MM.1S (cell line): ENCODE measurements at places on chromosomes 11 and 22.

DNA sequence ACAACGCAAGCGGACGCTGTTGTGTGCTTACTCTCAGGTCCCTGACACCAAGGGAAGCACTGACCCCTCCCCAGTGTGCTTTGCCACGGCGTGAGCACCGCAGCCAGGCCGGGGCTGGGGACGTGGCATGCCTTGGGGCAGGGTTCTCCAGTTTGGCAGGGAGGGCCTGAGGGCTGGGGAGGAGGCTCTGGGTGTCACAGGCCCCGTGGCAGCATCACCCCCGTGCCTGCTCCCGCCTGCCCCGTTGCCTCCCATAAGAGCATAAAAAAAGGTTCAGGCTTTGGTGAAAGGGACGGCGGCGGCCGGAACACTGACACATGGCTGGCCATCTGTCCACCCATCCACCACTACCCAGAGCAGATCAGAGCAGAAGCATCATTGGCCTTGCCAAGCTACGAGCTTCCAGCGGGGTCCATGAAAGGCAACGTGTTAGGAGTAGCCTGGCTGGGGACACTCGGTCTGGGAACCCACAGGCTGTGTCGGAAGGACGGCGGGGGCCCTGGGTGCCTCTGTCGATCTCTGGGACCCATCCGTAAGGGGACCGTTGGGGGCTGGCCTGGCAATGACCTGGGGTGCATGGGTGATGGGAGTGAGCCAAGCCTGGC, 183.0 kb downstream of the IGLL1 start:
- no peak for DNase-seq

- no peak for DNase-seq
Measured at GRCh38 chr22:46676881-46677280, 56.7 kb downstream of the GRAMD4 start.

GRCh38 chr11:113168354-113169342, 145.7 kb upstream of the TTC12 start:
- no peak for DNase-seq

DNA sequence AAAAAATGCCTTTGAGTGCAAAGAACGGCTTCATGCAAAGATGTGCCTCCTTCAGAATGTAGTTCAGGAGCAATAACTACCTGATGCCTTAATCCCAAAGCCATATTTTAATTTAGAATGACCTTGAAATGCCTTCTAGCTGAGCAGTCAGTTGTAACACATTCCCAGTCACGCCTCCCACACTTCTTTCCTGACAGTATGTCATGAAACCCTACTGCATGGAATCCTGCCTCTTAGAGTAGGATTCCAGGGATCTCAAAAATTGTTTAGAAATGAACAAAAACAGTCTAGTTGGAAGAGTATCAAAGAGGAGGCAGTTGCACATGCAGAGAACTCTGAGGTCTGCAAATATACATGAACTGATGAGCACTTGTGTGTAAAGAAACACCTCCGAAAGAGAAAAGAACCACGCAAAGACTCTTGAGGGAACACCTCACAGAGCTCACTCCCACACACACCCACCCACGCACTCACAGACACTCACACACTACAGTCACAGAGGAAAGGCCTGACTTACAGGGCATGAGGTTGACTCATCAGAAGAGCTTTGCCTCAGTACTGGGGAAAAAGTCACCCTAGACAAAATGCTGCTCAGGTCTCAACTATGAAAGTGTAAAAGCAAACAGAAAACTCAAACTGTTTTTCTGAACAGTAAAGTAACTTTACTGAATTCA, 77.4 kb downstream of the GGTLC2 start:
- DNase-seq, result no peak

DNA sequence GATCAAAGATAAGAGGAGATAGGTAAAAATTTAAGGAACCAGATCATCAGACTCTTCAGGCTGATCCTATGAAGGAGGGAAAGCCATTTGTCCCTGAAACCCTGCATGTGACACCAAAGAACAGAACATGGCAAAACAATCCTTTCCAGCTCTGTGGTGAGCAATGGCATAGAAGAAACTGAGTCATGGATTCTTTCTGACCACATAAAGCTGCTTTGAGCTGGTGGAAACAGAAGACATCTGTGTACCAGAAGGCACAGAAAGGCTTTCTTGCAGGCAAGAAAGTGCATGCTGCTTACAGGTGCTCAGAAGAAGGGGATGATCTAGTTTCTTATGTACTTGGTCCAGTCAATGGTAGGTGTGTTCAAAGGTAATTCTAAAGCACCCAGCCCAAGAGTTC, 45.0 kb upstream of the APOA1 start:
- peak; percentile 7 for DNase-seq

- DNase-seq, result no peak
Measured at GRCh38 chr11:121595717-121596161, 143.0 kb upstream of the SORL1-AS1 start.

DNA sequence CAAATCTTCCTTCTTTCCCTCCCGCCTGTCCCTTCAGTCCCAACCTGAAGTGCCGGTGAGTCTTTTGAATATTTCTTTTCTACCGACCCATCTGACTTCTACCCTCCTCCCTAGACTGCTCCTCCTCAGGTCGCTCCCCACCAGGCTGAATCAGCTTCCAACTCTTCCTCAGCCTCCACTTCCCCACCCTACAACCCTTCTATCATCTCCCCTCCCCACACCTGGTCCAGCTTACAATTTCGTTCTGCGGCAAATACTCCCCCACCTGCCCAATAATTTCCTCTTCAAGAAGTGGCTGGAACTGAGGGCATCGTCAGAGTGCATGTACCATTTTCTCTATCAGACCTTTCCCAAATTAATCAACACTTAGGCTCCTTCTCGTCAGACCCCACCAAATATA, 2.5 kb upstream of the NDUFC2 start:
- DNase-seq, result no peak

- no peak for DNase-seq
Measured at GRCh38 chr22:24510637-24511625, 15.8 kb downstream of the UPB1 start.

GRCh38 chr11:130037058-130037457, 32.6 kb upstream of the APLP2 start:
- no peak for DNase-seq

- no peak for DNase-seq
Measured at GRCh38 chr22:44005524-44005923, 18.6 kb upstream of the PARVB start.

GRCh38 chr11:56497010-56497409, 5.8 kb upstream of the OR5M8 start:
- no peak for DNase-seq

DNA sequence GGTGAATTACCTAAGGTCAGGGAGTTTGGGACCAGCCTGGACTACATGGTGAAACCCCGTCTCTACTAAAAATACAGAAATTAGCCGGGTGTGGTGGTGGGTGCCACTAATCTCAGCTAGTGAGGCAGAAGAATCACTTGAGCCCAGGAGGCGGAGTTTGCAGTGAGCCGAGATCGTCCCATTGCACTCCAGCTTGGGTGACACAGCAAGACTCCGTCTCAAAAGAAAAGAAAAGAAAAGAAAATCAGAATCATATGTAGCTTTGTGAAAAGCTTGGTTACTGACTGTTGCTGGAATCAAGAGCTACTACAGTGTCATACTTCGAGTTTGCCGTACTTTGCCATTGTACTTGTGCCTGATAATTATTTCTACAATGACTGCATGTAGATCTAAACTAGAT, 4.2 kb upstream of the TMEM135 start:
- no peak for DNase-seq

DNA sequence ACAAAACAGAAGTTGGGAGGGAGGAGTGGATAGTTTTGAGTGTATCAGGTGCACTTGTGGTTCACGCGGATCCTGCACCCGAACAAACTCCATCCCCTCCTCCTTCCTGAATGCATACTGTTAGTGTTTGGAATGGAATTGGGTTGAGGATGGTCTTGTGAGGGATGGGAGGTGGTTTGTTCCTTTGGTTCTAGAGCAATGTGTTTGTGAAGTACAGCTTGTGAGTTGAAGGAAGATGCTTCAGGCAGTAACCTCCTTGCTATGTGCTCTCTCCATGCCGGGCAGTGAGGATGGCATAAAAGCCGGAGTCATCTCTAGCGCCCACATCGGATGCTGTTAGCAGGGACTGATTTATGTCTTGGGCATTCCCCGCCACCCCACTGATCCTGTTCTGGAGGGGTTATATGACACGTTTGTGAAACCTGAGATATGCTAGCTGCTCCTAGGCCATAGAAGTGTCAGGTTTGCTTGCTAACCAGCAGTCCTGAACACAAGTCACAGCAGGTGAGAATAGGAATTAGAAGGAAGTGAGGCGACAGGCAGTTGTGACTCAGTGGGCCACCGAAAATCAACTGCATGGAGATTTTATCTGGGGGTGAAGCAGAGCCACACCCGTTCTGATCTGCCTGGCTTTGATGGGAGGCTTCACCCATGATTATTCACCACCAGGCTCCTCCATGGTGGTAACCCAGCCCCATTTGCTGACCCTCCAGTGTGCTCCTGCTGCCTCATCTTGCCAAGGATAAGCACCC, 2.2 kb downstream of the BCR start:
- DNase-seq, result peak; percentile 82

GRCh38 chr11:102320679-102321078, 3.4 kb downstream of the BIRC3 start:
- no peak for DNase-seq

- peak; percentile 67 for DNase-seq
Measured at GRCh38 chr11:116776522-116776984, 3.8 kb upstream of the BUD13 start.

GRCh38 chr11:2092956-2093412, 46.2 kb downstream of the IGF2 start:
- peak; percentile 45 for DNase-seq

DNA sequence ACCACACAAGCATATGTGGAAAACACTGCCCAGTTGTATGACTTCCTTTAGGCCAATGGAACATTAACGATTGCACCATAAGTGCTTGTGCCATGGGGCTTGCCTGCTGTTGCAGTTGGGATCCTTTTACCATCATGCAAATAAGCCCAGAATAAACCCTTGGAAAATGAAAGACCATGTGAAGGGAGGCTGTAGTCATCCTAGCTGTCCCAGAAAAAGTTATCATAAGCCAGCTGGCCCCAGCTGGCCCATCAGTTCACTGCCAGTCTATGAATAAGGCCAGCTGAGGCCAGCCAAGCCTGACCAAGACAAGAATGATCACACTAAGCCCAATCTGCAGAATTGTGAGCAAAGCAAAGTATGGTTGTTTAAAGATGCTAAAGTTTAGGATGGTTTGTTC, 253.9 kb upstream of the ARHGAP20 start:
- no peak for DNase-seq

DNA sequence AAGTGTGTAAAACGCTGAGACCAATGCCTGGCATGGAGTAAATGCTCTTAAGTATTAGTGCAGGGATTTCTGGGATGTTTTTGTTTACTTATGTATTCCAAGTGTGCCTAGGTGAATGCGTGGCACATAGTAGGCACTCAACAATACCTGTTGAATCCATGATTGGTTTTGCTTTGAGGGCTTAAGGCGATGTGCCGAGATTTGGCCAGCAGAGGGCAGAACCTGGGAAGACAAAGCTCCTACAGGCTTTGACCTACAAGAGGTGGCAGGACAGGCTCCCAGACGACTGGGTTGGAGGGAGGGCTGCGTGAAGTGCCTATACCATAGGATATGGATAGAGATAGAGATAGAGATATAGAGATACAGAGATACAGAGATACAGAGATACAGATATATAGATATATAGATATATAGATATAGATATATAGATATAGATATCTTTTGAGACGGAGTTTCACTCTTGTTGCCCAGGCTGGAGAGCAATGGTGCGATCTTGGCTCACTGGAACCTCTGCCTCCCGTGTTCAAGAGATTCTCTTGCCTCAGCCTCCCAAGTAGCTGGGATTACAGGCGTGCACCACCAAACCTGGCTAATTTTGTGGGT, 13.9 kb downstream of the KCNE3 start:
- peak; percentile 62 for DNase-seq

GRCh38 chr11:35334385-35335090, 84.8 kb downstream of the SLC1A2 start:
- no peak for DNase-seq

DNA sequence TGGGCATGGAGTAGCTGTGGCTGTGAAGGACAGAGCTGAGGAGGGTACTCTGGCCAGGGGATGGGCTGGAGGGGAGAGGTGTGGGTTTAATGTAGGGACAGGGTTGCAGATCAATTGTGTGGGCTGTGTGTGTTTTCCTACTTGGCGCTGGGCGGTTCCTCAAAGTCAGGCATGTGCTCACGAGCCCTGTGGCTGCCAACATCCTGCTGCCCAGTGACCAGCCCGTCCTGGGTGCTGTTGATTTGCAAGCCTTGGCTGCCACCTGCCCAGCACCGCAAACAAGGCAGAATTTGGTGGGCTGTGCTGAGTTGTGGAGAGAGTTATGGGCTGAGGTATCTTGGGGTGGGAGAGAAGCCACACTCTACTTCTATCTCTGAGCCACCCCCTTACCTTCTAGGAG, 69.2 kb downstream of the SCN3B start:
- DNase-seq, result no peak

DNA sequence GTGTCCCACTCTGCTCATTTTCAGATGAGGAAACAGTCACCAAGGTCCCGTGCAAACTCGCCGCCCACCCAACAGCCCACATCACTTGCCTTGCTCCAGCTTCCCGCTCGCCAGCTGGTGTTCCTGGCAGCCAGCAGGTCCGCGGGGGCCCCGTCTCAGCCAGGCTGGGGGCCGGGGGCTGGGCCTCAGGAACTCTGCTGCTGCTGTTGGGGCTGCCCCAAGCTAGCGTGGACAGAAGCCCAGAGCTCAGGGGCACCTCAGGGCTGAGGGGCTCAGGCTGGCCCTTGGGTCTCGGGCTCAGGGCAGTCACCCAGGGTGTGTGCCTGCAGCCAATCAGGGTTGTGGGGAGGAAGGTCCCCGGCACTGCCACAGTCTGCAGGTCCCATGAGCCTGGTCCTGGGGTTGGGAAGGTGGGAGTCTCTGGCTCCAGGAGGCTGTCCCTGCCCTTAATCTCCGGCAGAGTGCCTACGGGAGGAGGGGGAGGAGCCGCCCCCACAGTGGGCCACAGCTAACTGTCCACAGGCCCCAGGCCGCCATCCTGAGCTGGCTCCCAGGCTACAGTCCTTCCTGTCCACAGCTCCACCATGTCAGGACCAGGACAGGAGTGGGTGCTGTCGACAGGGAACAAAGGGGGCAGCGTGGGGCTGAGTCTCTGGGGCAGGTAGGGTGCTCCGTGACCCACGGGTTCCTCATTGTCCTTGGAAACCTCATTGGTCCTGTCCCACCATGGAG, 65.2 kb downstream of the ARFGAP3 start:
- no peak for DNase-seq

- no peak for DNase-seq
Measured at GRCh38 chr11:111718436-111718835, 47.8 kb downstream of the PPP2R1B start.

GRCh38 chr22:41043722-41044121, 48.7 kb upstream of the EP300 start:
- DNase-seq, result no peak
